ENCODE measurements at places on chromosomes 4 and X. TPM values are rescaled to one million over a fixed set of nuclear protein-coding genes. Genes with fewer than 3 reads are reported as not detected.

Gene TAF7L
- total RNA-seq, result 0.46 TPM

Gene PDK3
- 16.4 TPM for total RNA-seq

Gene UCP1
- total RNA-seq, result 0.23 TPM

Gene SH2D1A
- not detected for total RNA-seq

Gene RGN
- 5.8 TPM for total RNA-seq

Gene TEX28
- not detected for total RNA-seq

Gene ATP8A1
- total RNA-seq, result 197 TPM

Gene ARHGAP36
- total RNA-seq, result 8.5 TPM

Gene TCP11X1
- total RNA-seq, result not detected

Gene GNRHR
- total RNA-seq, result 0.23 TPM

Gene SLC34A2
- 0.23 TPM for total RNA-seq

Gene MID1IP1
- 32.8 TPM for total RNA-seq

Gene CPE
- 539 TPM for total RNA-seq

Gene FREM3
- total RNA-seq, result 3.2 TPM

Gene SUPT20HL2
- total RNA-seq, result not detected

Gene PLAC8
- 2.1 TPM for total RNA-seq

Gene SLC9A6
- 206 TPM for total RNA-seq

Gene LEF1
- total RNA-seq, result 26.5 TPM

Gene SLC10A3
- total RNA-seq, result 3.5 TPM

Gene SPANXN3
- not detected for total RNA-seq

Gene BEX2
- 113 TPM for total RNA-seq

Gene VAMP7
- 36.9 TPM for total RNA-seq

Gene CXCL9
- not detected for total RNA-seq

Gene GAB3
- 1.4 TPM for total RNA-seq

Gene EREG
- under 0.01 TPM for total RNA-seq

Gene PNMA5
- 9.7 TPM for total RNA-seq

Gene CDKL2
- 80.3 TPM for total RNA-seq

Gene TMPRSS11D
- not detected for total RNA-seq

Gene EDA2R
- 1.2 TPM for total RNA-seq

Gene PGM2
- total RNA-seq, result 13.6 TPM

Gene DIPK2B
- 2.5 TPM for total RNA-seq

Gene HOPX
- total RNA-seq, result 65.7 TPM

Gene CLIC2
- 3.2 TPM for total RNA-seq

Gene RHOXF2
- not detected for total RNA-seq

Gene USP11
- total RNA-seq, result 183 TPM

Gene ZMYM3
- 44.1 TPM for total RNA-seq

Gene SNCA
- total RNA-seq, result 158 TPM

Gene FGF2
- 20.3 TPM for total RNA-seq

Gene VCX
- total RNA-seq, result not detected

Gene CD40LG
- total RNA-seq, result not detected

Measured in diencephalon (tissue), 1 donor.